ENCODE measurements at places on chromosomes 12 and 14.

DNA sequence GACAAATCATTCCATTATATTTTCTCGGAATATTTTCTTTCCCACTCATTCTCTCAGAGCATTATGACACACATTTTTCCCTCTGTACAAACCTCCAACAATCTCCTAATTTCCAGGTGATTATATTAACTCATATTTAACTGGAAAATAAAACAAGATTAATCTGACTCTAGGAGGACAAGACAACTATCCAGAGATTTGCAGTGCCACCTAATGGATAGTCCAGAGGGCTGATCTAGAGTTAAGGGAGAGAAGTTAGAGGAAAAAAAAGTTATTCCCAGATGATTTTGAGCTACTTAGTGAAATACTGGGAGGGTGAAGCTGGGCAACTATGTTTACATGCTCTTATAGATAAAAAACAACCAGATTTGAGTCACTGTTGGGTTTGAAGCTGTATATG is 161.7 kb downstream of the ALX1 start:
- no peak for DNase-seq

DNA sequence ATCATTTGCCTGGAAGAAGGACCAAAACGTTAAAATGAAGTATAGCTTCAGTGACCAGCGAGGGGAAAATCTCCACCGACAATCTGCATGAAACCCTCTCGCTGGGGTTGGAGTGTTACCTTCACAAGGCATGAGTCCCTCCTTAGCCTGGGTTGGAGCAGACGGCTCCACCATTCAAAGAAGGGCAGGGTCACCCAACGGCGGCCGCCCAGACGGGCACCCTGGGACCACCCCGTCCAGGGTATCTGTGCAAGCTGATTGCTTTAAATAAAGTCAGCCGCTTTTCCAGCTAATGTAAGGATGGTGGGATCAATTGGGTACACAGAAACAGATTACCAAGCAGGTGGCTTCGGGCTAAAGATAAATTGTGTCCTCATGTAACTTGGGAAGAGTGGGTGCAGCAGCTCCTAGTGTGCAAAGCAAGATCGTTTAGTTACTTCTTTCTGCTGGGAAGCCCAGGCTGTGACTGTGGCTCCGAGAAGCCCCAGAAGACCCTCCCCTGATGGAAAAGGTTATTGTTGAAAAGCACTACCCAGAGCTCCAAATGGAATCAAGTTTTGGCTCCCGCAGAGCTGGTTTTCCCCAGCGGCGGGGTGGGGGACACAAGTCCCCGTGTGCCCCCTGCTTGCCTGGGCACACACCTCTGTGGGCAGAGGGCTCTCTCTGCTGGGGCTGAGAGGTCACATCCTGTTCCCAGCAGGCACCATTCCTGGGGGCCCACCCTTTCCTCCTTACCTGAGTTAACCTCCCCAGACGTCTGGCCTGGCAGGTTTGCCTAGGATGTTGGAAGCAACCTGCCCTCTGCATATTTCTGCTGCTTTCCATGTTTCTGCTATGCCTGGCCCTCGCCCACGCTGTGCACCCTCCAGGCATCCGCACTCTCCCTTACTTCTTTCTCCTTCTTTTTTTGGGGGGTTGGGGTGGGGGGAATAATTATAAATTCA is 318.6 kb upstream of the DIO3 start:
- DNase-seq, result no peak

GRCh38 chr14:56903304-56903969 is 93.2 kb upstream of the OTX2 start:
- DNase-seq, result no peak

GRCh38 chr12:121709478-121709961 is 3.0 kb upstream of the TMEM120B start:
- no peak for DNase-seq

DNA sequence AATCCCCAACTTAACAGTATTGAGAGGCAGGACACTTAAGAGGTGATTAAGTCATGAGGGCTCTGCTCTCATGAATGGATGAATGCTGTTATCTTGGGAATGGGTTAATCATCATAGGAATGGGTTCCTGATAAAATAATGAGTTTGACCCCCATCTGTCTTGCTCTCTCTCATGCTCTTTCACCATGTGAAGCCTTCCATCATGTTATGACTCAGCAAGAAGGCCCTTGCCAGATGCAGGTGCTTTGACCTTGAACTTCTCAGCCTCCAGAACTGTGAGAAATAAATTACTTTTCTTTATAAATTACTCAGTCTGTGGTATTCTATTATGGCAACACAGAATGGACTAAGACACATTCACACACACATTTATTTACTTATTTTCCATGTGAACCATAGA is 89.0 kb upstream of the PPM1H start:
- DNase-seq, result no peak

- DNase-seq, result no peak
Observed at GRCh38 chr14:44955528-44955927, 6.2 kb downstream of the KLHL28 start.

DNA sequence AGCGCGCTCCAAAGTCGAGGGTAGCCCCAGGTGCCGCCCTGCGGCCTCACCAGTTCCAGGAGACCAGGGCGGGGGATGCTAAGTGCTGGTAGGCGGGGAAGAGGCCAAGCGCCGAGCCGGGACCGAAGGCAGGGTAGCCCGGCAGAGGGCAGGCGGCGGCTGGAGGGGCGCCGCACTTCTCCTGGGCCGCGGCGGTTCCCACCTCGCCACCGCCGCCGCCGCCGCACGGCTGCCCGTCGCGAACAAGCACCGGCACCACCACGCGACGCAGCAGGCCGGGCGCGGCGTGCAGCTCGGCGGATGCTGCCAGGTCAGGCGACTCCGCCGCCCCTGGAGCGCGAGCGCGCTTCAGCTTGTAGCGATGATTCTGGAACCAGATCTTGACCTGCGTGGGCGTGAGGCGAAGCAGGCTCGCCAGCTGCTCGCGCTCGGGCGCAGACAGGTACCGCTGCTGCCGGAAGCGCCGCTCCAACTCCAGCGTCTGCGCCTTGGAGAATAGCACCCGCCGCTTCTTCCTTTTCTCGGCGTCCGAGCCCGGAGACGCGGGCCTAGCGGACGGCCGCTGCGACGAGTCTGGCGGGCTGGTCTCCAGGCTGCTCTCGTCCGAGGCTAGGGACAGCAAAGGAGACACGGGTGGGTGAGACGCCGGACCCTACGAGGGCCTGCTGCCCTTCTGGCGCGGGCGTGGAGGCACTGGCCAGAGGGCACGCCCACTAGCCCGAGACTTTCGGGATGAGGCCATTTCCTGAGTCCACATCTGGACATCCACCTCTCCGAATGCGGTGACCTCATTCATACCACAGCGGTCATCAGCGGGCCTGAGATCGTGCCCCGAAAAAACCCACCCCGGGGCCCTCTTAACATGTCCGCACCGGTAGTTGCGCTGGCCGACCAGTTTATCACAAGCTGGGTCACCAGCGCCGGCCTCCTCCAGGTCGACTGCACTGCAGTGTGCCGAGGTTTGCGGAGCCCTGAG is 1.3 kb downstream of the NKX2-8 start:
- DNase-seq, result no peak

DNA sequence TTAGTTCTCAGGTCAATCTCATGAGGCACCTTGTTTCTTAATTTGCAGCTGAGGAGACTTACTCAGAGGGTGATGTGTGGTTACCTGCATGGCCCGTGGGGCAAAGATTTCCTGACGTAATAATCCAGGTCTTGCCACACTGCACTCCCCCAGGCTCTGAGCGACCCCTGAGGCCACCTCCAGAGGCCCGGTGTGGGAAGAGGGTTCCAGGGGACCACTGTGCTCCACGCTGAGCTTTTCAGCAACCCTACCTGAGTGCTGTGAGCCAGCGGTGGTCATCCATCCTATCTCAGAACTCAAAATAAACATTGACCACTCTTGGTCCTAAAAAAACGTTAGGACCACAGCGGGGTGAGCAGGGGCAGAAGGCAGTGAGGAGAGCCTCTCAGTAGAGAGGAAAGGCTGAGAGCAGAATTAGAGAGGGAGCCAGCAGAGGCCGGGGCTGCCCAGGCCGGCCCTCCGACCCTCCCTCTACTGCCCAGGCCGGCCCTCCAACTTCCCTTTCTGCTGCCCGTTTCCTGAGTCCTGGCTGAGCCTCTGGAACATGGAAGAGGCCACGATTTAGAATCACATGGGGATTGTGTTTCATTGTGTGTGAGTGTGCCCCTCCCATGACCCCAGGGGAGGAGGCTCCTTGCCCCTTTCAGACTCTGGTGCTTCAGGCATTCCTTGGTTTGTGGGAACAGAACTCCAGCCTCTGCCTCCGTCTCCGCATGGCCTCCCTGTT is 188.2 kb upstream of the DIO3 start:
- no peak for DNase-seq

GRCh38 chr14:44396226-44396625 is 110.9 kb downstream of the FSCB start:
- DNase-seq, result no peak

DNA sequence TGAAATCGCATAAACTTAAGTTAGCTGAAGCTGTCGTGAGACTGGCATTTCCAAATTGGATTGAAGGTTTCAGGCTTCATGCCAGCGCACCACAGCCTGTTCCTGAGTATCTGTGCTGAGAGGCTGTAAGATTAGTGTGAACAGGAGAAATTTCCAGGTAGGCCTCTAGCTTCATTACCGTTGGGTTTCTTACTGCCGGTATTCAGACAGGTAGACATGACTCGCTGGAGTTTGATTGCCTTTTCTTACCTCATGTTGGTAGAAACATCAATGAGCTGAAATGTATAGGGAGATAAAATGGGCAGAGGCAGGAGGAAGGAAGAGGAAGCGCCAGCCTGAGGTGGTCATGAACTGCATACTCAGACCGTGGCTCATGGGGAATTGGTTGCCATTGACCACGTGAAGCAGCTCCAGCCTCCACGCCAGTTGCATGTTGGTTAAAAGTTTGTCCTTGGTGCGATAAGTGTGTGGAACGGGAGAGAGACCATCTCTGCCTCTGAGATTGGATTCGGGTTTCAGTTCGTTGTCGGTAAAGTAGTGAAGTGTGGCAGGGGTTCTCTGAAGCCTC is 42.3 kb upstream of the MMP17 start:
- DNase-seq, result peak; percentile 68

DNA sequence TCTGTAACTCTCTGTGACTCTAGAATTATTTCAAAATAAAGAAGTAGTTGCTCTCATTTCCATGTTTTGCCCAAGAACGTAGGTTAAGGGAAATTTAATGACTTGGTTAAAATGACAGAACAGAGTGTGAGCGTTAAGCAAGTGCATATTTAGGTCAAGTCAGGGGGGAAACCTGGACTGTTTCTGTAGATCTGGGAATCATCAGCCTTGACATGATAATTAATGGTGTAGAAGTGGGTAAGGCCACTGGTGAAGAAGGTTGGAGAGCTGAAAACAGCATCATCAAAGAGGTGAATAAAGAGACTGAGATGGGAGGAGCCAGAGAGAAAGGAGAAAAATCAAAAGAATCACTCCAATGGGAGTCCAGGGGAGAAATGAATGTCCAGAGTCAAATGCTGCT is 49.4 kb upstream of the STK38L start:
- no peak for DNase-seq

- DNase-seq, result peak; percentile 51
Observed at GRCh38 chr12:106136263-106136662, 2.5 kb downstream of the NUAK1 start.

GRCh38 chr14:88326352-88327103 is 3.5 kb upstream of the KCNK10 start:
- DNase-seq, result no peak

GRCh38 chr12:89470741-89471509 is 53.7 kb downstream of the GALNT4 start:
- peak; percentile 57 for DNase-seq

DNA sequence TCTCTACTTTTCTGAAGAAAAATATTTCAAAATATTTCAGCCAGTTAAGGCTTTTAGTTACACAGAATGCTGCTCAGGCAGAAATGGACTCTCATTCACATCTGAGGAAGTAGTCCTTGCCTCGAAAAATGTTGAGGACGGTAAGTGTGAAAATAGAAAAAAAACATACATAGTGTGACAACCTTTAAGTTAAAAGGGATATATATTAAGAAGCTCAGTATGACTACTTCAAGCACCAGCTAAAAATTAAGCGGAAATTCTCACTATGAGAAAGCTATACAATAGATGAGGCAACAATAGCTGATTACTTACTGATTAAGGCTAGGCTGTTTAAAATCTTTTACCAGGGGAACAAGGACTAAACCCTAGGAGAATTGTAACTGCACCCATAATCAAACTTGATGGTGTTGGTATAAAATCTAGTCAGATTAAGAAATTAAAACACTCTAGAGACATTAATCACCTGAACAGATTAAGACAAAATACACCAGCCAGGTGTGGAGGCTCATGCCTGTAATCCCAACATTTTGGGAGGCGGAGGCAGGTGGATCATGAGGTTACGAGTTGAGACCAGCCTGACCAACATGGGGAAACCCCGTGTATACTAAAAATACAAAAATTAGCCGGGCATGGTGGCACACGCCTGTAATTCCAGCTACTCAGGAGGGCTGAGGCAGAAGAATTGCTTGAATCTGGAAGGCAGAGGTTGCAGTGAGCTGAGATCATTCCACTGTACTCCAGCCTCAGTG is 53.9 kb downstream of the HNRNPC start:
- no peak for DNase-seq

DNA sequence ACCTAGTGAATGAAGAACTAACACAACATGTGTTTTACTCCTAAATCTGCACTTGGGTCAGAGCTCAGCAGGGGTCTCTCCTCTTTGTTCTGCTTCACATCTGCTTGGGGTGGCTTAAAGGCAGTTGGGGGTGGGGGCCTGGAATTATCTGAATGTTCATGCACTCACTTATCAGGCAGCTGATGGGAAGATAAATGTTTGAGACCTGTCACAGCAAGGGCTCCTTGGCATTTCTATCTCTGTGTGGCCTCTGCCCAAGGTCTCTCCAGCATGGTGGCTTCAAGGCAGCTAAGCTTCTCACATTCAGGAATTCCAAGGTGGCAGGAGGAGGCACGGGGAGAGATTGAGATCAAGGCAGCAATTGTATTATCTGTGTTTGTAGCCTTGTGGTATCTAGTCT is 6.4 kb upstream of the HMGA2 start:
- no peak for DNase-seq

DNA sequence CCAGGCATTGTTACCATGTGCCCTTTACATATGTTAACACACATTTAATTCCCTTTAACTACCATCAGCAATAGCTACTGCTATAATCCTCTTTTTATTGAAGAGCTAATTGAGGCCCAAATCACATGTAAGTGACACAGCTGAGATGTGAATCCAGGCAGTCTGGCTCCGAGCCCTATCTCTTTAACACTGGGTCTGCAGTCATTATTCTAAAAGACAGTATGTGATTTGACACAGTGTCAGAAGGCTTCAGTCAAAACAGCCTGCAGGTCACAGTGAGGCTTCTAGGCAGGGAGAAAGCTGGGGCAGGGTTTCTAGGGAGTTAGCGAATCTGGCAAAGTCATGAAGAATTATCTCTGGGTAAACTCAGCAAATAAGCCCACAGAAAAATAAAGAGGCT is 148.2 kb downstream of the KIF21A start:
- DNase-seq, result peak; percentile 68

DNA sequence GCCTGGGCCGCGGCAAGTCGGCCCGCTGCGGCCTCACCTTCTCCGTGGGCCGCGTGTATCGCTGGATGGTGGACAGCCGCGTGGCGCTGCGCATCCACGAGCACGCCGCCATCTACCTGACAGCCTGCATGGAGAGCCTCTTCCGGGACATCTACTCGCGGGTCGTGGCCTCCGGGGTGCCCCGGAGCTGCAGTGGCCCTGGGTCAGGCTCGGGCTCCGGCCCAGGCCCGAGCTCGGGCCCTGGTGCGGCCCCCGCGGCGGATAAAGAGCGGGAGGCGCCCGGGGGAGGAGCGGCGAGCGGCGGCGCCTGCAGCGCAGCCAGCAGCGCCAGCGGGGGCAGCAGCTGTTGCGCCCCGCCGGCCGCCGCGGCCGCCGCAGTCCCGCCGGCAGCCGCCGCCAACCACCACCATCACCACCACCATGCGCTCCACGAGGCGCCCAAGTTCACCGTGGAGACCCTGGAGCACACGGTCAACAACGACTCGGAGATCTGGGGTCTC is 226.2 kb upstream of the CRY1 start:
- no peak for DNase-seq

GRCh38 chr14:61296719-61297502 is 15.8 kb upstream of the TMEM30B start:
- DNase-seq, result peak; percentile 42

All from foreskin melanocyte (primary cell).